T-cell (primary cell): ENCODE measurements at places on chromosomes 4 and X.

GRCh38 chrX:16076834-16077233 is 46.5 kb upstream of the GRPR start:
- H3K4me1 ChIP-seq: no peaks in the 10 kb centered on the region
- no peak overlapping the region for H3K27ac ChIP-seq
- no peak overlapping the region for H3K4me3 ChIP-seq
- H3K36me3 ChIP-seq: no peaks in the 10 kb centered on the region

DNA sequence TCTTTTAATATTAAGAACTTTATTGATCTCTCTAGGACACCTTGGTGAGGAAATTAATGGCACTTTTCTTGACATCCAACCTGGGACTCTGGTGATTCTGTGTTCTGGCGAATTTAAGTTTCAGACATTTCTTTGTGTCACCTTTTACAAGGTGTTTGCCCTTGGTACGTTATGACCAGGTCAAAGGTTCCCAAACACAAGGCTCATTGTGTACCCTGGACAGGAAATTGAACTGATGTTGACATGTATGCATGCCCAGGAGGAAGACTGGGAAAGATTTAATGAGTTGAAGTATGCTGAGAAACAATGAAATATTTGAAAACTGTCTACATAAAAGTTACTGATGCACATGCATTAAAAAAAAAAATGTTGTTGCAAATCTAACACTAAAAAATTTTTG is 22.1 kb downstream of the NIPAL1 start:
- no peaks in the 10 kb centered on the region for H3K36me3 ChIP-seq
- no peaks in the 10 kb centered on the region for H3K27me3 ChIP-seq
- H3K4me1 ChIP-seq: peaks cover 4% of the 10 kb centered on the region
- DNase-seq: no peak
- H3K4me3 ChIP-seq: no peak overlapping the region

DNA sequence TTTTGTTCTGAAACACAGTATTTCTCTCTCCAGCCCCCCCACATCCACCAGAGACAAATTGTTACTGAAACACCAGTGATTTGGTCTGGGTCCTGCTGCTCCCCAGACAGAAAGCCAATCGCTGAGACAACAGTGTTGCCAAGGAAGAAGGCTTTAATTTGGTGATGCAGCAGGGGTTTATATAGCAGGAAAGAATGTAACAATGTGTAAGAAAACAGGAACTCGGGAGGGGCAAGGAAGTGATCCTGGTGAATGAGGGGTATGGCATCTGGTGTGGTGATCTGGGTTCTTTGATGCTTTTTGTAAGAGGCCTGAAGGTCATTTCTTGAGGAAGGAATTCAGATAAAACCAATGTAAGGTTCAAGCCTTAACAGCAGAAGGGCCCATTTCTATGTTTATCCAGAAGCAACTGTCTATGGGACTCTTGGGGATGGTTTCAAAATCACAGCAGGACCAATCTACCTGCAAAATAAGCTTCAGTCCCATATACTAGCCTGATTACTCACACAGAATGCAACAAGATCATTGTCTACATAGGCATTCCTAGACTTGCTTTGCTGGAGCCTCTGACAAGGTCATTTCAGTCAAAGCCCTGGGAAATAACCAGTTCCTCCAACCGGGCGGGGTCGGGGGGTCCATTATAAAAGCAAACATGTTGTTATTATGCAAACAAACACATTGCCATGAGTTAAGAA is 445.2 kb upstream of the ZFP42 start:
- H3K36me3 ChIP-seq: no peaks in the 10 kb centered on the region
- no peak overlapping the region for H3K27ac ChIP-seq
- no peak for DNase-seq
- H3K27me3 ChIP-seq: no peaks in the 10 kb centered on the region

- H3K36me3 ChIP-seq: no peaks in the 10 kb centered on the region
- H3K27ac ChIP-seq: no peak overlapping the region
Observed at GRCh38 chrX:106621836-106622235, 10.1 kb downstream of the RADX start.

DNA sequence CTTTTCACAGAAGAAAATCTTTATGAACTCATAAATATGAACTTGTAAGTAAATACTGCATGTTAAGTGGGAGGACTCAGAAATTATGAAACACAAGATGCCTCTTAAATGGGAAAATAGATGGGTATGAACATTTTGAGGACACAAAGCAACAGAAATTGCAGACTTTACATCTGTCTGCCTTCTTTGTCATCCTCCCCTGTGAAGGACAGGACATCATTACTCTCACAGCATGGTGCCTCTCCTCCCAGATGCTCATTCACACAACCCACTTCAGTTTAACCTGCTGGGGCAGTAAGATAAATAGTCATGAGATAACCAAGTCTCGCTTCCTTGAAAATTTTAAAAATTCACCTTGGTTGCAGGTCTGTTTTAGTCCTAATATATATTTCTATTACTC is 144.5 kb downstream of the APBB2 start:
- H3K36me3 ChIP-seq: no peaks in the 10 kb centered on the region
- no peaks in the 10 kb centered on the region for H3K4me1 ChIP-seq

- DNase-seq: no peak
- H3K4me3 ChIP-seq: no peak overlapping the region
- no peaks in the 10 kb centered on the region for H3K4me1 ChIP-seq
- no peak overlapping the region for H3K27ac ChIP-seq
- H3K36me3 ChIP-seq: no peaks in the 10 kb centered on the region
Observed at GRCh38 chr4:17258106-17258505, 253.8 kb downstream of the QDPR start.
